ENCODE measurements at places on chromosomes 6 and 20.

DNA sequence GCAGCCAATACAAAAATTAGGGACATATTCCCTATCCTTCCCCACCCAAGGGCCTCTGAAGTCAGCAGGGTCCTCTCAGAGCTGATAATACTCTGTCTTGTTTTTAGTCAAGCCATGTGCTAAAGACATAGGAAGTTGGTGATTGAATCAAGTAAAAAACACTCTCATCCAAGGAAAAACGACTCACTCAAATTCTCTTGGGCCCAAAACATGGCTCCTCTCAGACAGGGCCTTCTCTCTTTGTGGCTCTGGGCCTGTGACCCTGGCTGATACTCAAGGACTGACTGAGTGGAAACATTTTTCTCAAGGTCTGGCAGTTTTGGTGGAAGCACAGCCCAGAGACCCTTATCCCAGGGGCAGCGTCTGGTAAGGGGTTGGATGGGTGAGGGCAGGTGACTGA is 5.9 kb upstream of the SCML4 start:
- H3K27me3 ChIP-seq = no peaks in the 10 kb centered on the region
- no peaks in the 10 kb centered on the region for H3K36me3 ChIP-seq

- H3K4me3 ChIP-seq = no peak overlapping the region
- H3K27me3 ChIP-seq = no peaks in the 10 kb centered on the region
- DNase-seq = no peak
- H3K4me1 ChIP-seq = no peaks in the 10 kb centered on the region
- no peak overlapping the region for H3K27ac ChIP-seq
- no peaks in the 10 kb centered on the region for H3K36me3 ChIP-seq
Observed at GRCh38 chr20:22863826-22864225, 171.3 kb upstream of the SSTR4 start.

DNA sequence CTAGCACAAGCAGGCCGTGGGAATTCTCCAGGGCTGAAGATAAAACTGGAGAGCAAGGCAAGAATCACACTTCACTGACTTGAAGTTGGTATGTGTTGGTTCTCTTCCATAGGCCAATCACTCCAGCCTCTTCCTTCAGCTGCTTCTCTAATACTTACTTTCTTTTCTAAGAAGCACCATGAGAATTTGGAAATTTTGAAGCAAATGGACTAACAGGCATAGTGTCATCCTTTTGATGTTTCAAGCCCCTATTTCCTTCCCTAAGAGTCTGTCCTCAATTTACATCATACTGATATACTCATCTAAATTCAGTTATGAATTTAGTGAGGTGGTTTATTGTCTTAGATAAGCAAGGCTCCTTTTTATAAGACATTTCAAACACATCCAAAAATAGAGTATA is 24.0 kb downstream of the SLC26A8 start:
- no peaks in the 10 kb centered on the region for H3K27me3 ChIP-seq
- no peak overlapping the region for H3K4me3 ChIP-seq
- no peaks in the 10 kb centered on the region for H3K4me1 ChIP-seq

GRCh38 chr20:22403022-22403631 is 181.2 kb downstream of the FOXA2 start:
- no peak overlapping the region for H3K27ac ChIP-seq
- H3K36me3 ChIP-seq = no peaks in the 10 kb centered on the region
- 0 out of 2 replicates have a peak, but pooled peaks cover 2% of the 10 kb centered on the region for H3K27me3 ChIP-seq
- no peak for DNase-seq
- no peak overlapping the region for H3K4me3 ChIP-seq
- H3K4me1 ChIP-seq = no peaks in the 10 kb centered on the region

DNA sequence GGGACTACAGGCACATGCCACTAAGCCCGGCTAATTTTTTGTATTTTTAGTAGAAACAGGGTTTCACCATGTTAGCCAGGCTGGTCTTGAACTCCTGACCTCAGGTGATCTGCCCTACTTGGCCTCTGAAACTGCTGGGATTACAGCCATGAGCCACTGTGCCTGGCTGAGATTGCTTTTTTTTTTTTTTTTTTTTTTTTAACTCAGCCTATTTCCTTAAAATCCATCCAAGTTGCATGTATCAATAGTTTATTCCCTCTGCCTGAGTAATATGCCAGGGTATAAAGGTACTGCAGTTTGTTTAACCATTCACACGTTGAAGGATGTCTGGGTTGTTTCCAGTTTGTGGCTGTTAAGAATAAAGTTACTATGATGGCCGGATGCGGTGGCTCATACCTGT is 10.7 kb downstream of the SLX4IP start:
- no peak overlapping the region for H3K4me3 ChIP-seq
- H3K4me1 ChIP-seq = peaks cover 1% of the 10 kb centered on the region
- DNase-seq = no peak
- no peak overlapping the region for H3K27ac ChIP-seq
- no peaks in the 10 kb centered on the region for H3K36me3 ChIP-seq
- H3K27me3 ChIP-seq = no peaks in the 10 kb centered on the region

GRCh38 chr20:10113746-10114145 is 79.0 kb downstream of the ANKEF1 start:
- no peaks in the 10 kb centered on the region for H3K27me3 ChIP-seq
- no peak overlapping the region for H3K27ac ChIP-seq
- no peak for DNase-seq
- no peak overlapping the region for H3K4me3 ChIP-seq

DNA sequence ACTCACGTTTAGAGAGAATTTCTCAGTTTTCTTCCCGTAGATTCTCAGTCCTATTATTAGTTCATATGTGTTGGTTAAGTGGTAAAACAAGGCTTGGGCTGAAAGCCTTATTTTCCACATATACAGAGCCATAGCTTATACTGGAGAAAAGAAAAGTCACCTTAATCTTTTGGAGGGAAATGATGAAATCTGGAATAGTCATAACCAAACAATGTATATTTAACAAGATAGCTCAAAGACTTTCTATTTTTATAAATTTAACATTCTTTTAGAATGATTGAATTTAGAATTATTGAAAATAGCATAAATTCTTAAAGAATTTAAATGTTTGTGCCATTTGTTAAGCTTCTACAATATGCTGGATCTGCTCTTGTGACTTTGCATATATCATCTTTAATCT is 85.8 kb downstream of the CDKAL1 start:
- H3K4me1 ChIP-seq = no peaks in the 10 kb centered on the region
- DNase-seq = no peak
- H3K27me3 ChIP-seq = no peaks in the 10 kb centered on the region
- no peak overlapping the region for H3K4me3 ChIP-seq
- H3K27ac ChIP-seq = no peak overlapping the region
- no peaks in the 10 kb centered on the region for H3K36me3 ChIP-seq

DNA sequence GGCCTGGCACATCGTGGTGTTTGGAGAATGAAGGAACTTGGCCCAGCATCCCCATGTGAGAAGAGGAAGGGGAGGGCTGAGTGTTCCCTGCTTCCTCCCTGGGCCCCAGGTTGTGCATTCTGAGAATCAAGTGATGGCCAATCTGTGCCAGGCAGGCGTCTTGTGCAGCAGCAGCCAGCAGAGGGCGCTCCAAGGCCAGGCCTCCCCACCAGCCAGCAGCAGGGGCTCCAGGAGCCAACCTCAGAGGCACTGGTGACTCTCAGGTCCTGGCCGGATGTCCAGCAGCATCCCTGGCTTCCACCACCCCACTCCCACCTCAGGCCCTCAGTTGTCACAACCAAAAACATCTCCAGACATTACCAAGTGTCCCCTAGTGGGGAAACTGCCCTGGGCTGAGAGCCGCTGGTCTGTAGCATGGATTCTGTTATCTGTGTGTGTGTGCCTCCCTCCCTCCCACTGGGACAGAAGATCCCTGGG is 192.0 kb downstream of the PREX1 start:
- H3K27me3 ChIP-seq = no peaks in the 10 kb centered on the region
- H3K4me1 ChIP-seq = no peaks in the 10 kb centered on the region
- no peak overlapping the region for H3K4me3 ChIP-seq
- H3K36me3 ChIP-seq = no peaks in the 10 kb centered on the region
- no peak overlapping the region for H3K27ac ChIP-seq

DNA sequence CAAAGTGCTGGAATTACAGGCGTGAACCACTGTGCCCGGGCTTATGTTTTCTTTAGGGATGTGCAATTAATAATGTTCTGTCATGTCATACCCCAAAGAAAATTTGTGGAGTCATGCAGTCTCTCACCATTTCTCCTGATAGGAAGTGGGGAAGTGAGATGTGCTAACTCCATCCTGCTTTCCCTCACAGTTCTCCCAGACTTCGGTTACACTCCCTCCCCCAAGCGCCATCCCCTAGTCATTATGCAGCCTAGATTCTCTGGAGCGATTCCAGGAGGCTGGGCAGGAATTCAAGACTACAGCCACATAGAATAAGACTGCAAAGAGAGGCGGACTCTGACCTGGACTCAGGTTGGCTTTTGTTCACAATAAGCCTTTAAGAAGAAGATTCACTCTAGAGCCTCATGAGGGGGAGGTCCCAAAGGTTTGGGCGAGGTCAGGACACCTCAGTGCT is 271.4 kb downstream of the ALDH8A1 start:
- no peak overlapping the region for H3K27ac ChIP-seq
- H3K27me3 ChIP-seq = no peaks in the 10 kb centered on the region
- no peak for DNase-seq
- H3K4me3 ChIP-seq = no peak overlapping the region
- H3K36me3 ChIP-seq = no peaks in the 10 kb centered on the region

DNA sequence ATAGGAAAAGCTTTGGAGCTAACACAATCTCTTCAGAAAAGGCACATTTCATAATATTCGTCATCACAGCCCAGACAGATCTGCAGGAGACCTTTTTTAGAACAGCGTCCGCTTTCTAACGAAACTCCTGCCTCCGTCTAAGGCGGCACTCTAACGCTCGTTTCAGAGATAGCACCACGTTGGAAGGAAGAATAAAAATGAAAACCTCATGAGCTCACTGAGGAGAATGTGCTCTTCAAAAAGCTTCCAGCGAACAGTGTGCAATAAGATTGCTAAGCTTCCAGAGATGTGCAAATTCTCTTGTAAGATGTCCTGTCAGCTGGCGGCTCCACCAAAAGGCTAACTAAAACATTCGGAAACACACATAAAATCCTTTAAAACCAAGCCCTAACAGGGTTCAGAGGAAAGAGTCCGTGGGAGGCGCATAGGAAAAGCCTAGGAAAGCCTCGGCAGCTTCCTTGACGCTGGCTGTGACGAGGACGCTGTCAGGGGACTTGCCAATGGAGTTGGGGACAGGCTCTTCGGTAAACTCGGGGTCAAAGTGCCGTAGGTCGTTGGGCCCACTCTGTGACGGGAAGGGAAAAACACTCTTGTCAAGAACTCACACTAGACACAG is 117.6 kb upstream of the SLC2A12 start:
- H3K36me3 ChIP-seq = peaks cover 15% of the 10 kb centered on the region
- no peaks in the 10 kb centered on the region for H3K27me3 ChIP-seq
- no peak for DNase-seq
- H3K4me1 ChIP-seq = no peaks in the 10 kb centered on the region
- H3K27ac ChIP-seq = no peak overlapping the region

Data from iPS DF 6.9 (cell line).